Esophagus mucosa (tissue), 1 donor: ENCODE measurements at places on chromosomes 2 and 18. TPM values are rescaled to one million over a fixed set of nuclear protein-coding genes. Genes with fewer than 3 reads are reported as not detected.

GRCh38 chr2:32884346-32884745, 62.4 kb upstream of the LTBP1 start:
- no peak for ATAC-seq

DNA sequence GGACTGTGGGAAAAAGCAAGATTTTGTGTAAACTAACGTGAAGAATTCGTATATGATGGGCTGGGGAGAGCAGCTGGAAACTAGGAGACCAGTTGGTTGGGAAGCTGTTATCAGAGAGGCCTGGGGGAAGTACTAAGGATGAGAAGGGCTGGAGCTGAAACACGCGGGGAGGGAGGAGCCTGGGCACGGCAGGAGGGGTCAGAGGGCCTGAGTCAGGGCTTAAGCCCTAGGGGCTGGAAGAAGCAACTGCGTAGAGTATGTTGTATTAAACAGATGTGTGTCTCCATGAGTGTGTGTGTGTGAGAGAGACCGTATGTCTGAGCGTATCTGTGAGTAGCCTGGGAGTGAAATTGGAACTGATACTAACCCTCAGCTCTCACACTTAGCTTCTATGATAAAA, 8.4 kb downstream of the POMC start:
- ATAC-seq, result no peak

GRCh38 chr2:216754336-216754735, 59.0 kb upstream of the IGFBP5 start:
- no peak for ATAC-seq

DNA sequence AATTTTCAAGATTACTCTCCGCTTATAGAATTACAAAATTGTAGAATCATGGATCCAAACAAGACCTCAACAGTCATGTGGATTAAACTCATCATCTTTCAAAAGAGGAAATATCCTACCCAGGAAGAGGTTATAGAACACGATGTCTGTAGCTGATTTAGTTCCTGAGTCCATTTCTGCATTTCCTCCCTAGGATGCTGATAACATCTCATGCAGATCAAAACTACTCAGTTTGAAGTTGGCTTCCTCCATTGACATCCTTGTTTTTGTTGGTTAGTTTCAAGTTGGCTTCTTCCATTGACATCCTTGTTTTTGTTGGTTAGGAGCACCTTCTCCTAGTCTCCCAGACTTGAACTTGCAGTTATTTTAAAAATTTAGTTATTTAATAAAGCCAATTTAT, 147.5 kb downstream of the PARD3B start:
- ATAC-seq, result no peak

DNA sequence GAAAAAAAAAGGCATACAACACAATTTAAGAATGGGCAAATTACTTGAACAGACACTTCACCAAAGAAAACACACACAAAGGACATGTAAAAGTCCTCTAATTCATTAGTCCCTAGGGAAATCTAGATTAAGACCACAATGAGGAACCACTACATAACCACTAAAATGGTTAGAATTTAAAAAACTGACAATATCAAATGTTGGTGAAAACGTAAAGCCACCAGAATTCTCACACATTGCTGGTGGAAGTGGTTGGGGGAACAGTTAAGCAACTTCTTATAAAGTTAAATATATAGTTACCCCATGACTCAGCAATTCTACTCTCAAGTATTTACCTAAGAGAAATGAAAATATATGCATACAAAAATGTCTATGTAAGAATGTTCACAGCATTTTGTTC, 11.8 kb downstream of the RTN4 start:
- no peak for ATAC-seq

DNA sequence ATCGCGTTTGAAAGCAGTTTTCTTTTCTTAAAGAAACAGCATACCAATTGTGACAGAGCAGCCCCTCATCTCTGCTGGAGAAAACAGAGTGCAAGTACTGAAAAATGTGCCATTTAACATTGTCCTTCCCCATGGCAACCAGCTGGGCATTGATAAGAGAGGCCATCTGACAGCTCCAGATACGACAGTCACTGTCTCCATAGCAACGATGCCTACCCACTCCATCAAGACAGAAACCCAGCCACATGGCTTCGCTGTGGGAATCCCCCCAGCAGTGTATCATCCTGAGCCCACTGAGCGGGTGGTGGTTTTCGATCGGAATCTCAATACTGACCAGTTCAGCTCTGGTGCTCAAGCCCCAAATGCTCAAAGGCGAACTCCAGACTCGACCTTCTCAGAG, 9.5 kb downstream of the GRHL1 start:
- no peak for ATAC-seq

DNA sequence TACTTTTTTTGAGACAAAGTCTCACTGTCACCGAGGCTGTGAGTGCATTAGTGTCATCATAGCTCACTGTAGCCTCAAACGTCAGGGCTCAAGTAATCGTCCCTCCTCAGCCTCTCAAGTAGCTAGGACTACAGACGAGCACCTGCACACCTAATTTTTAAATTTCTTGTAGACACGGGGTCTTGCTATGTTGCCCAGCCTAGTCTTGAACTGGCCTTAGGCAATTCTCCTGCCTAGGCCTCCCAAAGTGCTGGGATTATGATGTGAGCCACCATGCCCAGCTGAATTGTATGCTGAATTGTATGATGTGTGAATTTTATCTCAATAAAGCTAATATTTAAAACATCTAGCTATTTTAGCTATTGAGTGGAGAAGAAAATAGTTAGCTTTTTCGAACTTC, 18.9 kb downstream of the CAB39 start:
- ATAC-seq, result no peak

The GLI2 gene
- total RNA-seq, result 0.72 TPM
